ENCODE measurements at places on chromosomes 5 and 9.

DNA sequence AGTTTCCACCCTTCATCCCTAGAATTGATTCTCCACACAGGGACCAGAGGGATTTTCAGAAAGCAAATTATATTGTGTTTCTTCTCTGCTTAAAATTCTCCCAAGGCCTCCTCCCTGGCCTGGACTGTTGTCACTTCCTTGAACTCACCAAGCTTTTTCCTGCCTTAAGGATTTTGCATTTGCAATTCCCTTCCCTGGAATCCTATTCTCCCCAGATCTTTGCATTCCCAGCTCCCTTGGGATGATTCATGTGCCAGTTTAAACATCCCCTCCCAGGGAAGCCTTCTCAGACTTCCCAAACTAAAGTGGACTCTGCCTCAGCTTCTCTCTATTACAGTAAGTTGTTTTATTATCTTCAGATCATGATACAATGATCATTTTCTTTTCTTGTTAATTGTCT, 35.2 kb upstream of the PDE8B start:
- DNase-seq = peak; percentile 5

- DNase-seq = no peak
Observed at GRCh38 chr9:117825609-117826347, 121.6 kb downstream of the TLR4 start.

GRCh38 chr5:157252711-157253465, 13.0 kb upstream of the CYFIP2 start:
- no peak for DNase-seq

- no peak for DNase-seq
Observed at GRCh38 chr9:137759649-137760321, 117.8 kb upstream of the CACNA1B start.

GRCh38 chr5:149172261-149172660, 31.0 kb downstream of the ABLIM3 start:
- peak; percentile 97 for DNase-seq

DNA sequence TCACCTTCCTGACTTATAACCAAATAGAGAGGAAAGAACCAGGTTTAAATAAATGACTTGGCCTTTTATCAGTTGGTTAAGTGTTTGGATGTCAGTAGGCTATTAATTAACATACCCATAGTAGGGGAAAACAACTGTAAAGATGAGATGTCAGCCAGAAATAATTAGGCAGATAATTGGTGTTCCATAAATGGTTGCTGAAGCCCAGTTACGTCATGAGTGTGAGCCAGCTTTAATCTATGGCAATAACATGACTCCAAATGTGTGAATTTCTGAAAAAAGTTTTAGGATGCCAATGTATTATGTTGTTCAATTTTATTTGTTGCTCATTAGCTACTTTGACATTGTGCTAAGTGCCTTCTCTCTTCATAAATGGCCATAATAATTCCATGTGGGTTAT, 180.5 kb downstream of the FBXL7 start:
- DNase-seq = no peak

DNA sequence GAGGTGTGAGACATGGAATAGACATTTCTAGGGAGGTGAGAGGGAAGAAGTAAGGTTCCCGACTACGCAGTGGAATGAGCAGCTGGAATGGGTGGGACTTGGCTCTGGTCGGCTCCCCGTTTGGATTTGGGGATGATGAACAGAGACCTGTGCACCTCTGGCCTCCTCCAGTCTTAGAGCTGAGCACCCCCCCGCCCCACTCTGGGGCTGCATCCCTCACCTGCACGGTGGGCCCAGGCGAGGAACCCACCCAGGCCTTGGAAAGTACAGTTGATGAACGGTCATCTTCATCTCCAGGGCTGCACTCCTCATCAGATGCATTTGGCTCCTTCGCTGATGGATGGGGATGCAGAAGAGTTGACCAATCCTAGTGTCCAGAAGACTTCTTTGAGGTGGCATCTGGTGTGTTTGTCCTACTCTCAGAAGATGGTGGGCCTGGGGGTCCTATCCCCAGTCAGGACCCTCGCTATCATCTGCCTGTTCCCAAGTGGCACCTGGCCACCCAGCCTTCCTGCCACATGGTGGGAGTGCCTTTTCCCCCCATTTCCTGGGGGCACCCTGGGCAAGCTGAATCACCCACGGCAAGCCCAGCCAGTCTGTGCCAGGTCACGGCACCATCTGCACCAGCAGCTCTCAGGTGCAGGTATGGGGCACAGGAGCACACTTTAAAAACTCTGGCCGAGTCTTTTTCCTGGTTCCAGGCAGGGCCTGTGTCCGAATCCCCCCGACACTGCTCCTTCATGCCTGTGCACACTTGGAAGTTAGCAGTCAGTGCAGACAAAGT, 70.5 kb downstream of the GTF3C4 start:
- no peak for DNase-seq

- DNase-seq = no peak
Observed at GRCh38 chr5:112161392-112161748, 257.7 kb downstream of the EPB41L4A start.

DNA sequence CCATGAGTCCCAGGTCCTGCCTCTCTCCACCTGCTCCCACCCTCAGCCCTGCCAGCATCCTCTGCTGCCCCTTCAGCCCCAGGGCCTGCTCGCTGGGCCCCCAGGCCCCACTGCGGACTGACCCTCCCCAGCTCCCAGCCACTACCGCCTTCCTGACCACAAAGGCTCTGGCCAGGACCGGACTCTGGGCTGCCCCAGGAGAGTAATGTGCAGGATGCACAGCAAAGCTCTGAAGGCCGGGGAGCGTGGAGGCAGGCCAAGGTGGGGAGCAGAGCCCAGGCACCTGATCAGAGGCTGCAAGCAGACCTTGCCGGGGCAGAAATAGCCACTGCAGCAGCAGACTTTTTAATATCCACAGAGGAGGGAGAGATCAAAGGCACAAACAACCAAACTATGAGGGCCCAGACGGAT, 27.9 kb downstream of the IPPK start:
- DNase-seq = no peak

DNA sequence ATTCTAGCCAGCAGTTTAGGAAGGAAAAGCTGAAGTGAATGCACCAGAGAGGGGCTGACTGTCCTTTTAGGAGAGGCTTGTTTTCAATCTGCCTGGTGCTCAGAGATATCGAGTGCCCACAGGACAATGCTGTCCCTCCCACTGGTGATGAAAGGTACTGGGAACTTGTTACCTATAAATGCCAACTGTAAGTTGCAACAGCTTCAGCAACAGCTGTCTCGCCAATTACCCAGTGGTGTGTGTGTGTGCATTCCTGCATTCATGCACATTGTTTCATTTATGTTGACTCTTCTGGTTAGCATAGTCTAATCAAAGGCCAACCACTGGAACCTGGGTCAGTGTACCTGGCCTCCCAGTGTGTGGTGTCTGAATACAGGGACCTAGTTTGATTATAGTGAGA, 161.1 kb downstream of the CSNK1G3 start:
- no peak for DNase-seq

DNA sequence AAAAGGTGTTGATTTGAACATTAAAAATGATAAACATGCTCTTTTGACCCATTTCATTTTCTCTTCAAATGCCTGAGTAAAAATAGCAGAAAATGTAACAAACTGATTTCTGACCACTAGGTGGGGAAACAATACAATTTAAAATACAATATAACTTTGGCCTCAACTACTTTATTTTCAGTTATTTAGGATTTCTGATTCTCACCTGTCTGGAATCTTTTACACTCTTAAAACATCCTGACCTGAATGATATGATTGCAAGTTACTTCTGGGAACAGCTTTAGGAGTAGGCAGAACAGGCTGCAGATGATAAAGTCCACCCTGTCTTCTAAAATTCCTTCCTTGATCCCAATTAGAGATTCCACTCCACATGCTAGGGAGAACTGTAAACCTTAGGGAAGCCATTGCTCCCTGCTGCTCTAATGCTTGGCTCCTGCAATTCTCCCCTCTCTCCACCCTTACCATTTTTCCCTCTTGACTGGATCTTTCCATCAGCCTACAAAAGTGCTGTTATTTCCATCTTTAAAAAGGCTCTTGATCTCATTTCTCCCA, 70.3 kb downstream of the FYB1 start:
- peak; percentile 74 for DNase-seq

DNA sequence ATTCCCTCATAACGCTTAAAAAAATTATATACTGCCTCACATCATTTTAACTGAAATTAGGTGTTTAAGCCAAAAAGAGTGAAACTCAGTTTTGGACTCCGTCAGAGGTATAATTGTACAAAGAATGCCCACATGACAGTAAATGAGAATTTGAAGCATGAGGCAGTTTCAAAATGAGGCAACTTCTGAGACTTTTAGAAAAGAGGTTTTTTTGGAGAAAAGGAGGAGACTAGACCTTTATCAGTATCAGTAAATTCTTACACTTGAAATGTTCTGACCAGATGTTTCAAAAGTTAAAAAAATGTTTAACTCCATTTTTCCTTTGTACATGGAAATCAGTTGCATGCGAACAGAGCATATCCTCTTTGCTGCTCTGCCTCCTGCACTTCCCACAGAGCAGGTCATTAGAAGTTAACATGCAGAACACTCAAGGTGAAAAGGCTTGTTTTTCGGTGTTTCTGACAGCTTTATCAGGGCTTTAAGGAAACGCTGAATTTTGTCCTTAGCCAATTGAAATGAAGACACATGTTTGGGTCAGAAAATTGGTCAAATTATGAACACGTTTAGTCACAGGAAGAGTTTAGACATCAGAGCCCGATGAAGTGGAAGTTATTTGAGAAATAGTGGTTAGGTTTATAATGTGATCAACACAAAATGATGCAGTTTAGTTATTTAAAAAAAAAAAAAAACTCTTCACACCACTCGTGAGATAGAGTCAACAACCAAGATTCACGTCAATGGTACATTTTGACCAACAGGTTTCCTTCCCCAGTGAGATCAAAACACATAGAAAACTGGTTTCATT, 59.5 kb downstream of the PIK3R1 start:
- no peak for DNase-seq

- no peak for DNase-seq
Observed at GRCh38 chr5:133959643-133960042, 8.8 kb downstream of the C5orf15 start.

DNA sequence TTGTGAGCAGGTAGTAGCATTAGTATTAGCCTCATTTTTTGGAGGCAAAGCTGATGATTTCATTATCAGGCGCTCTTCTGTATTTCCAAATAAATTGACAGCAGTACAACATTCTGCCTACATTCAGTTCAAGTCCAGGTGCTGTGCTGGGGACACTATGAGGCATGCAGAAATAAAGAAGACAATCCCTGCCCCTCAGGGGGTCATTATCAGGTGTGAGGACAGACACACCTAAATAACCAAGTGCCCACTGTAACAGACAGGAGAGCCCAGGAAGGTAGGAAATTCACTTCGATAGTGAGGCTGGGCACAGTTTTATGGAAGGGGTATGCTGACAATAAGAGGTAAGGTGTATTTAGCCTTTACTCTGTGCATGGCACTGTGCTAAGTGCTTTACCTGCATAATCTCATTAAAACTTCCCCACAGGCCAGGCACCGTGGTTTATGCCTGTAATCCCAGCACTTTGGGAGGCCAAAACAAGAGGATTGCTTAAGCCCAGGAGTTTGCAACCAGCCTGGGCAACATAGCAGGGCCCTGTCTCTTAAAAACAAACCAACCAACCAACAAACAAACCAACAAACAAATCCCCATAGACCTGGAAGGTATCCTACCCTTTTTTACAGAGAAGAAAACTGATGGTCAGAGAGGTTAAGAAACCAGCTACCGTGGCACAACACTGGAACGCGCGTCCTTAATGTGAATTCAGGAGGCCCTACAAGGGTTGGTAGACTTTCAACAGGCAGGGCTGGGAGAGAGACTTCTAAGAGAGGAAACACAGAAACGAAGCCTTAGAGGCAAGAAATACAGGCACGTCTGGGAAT, 17.5 kb upstream of the GPX3 start:
- no peak for DNase-seq

- no peak for DNase-seq
Observed at GRCh38 chr5:115661101-115661500, 35.3 kb upstream of the TMED7 start.

GRCh38 chr5:15260356-15261268, 239.4 kb upstream of the FBXL7 start:
- DNase-seq = no peak

DNA sequence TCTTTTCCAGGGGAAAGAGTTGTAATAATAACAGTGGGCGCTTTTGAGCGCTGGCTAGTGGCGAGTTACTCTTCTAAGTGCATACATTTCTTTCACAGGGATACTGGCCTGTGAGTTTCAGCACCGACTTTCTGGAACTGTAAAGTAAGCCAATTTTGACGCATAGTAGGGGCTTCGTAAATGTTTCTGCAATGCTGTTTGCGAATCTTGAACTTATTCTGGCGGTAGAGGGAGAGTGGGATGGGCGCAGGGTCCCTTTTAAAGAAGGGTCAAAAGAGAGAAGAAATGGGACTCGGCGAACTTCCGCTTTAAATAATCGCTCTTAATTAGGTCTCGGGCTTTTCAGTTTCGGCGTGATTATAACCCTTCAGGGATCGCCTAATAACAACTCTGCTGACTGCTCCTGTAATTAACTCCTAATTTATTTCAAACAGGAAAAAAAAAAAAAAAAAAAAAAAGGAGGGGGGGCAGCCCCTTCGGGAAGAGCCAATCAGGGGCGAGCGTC, 351 bp upstream of the MSX2 start:
- DNase-seq = peak; percentile 14

DNA sequence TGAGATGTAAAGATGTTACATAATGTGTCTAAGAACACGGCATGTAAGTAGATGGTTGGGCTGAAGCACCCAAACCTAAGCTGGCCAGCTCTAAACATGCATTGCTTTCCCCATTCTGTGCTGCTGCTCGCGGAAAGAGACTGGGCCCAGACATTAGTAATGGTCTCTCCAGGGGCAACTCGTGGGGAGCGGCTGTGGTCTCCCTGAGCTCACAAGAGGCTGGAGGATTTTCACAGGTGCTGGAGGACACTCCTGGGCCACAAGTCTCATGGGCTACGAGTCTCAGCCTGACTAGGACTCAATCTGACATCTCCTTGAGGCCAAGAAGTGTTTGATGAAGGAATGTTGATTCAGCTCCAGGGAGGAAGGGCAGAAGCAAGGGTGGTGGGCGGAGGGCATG, 92.7 kb upstream of the PTCH1 start:
- DNase-seq = no peak

DNA sequence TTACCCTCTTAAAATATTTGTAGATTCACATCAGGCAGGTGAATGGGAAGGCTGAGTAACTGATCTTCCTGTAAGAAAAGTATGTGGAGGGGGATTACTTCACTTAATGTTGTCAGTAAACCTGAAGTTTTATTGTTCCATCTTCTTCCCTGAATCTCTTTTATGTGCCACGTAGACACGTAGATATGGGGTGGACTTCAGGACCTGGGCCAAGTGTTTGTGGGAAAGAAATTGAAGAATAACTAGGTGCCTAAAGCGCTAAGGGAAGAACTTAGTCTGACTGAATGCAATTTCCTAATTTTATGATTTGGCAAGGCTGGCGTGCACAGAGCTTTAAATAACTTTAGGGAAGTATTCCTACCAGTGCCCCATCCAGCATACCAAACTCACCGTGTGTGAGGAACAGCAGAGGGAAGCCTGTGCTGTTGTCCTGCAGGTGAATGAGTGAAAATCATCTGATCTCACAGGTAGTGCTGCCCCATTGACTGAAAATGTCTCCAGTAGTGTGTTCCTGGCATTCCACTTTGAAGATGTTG, 323.4 kb downstream of the KDM4C start:
- DNase-seq = no peak
